ENCODE measurements at places on chromosomes 3 and 15.

- DNase-seq = no peak
These were observed 62.8 kb downstream of the CRYBG3 start for GRCh38 chr3:97884586-97885123.

- DNase-seq = no peak
These were observed 26.1 kb downstream of the STARD5 start for GRCh38 chr15:81297603-81298575.

DNA sequence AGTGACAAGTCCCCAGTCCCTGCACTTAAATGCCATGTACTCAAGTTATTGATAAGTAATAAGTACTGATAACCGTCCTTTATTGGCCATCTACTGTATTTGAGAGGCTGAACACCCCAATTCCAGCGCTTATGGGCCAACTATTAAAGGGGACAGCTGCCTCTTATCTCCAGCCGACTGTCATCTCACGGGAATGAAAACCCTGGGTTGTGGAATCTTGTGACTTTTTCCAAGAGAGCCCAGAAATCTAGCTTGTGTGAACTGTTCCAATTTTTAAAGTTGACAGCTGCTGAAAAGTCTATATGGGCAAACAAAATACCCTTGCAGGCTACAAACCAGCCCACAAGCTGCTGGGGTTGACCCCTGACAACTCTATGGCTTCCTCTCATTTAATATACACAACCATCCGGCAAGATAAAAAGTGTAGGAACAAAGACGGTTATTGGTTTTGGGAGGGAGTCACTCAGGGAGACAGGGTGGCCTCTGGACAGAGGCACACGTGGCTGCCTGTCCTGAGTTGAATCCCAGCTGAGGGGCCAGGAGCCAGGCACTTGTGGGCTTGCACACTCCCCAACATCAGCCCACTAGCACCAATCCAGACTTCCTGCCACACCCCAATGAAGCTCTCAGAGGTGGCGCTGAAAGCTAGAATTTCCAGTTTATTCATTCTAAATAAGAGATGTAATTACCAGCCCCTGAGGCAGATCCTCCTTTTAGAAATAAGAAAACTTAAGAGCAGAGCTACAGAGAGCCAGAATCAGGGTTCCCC lies 16.2 kb downstream of the SPSB4 start:
- DNase-seq = no peak

DNA sequence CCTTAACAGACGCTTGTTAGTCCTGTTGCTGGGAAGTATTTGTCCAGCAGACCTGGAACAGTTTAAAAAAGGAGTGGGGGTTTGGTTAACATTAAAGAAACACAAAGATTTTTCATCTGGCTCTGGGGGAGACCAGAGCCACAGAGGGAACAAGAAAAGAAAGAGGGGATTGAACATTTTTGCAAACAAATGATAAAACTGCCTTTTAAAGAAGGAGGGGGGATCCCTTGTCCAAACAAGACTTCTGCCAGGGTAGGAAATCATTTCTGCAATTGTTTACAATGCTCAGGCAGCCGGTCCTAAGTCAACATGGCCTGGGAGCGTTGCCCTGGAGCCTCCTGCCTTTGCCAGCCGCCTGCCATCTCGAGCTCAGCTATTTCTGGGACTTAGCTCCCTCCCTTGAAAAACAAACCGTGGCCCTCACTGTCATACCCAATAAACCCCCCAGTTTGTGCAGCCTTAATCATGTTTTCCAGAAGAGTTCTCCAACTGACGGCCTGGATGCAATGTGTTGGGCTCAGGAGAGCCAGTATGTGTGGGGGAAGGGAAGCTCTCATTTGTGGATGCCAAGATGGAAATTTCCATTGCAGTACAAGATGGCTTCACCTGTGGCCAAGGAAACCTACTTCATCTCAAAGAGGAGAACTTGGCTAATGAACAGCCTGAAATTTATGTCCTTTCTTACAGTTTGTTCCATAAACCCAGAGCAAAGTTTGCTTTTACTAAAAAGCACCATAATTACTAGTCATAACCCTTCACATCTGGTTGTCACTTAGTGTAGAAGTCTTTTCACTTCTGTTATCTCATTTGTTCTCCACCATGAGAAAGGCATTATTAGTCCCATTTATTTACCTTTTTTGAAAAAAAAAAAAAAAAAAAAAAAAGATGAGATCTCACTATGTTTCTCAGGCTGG lies 75.9 kb upstream of the RNU6-1 start:
- peak; percentile 51 for DNase-seq

- no peak for DNase-seq
These were observed 3.0 kb upstream of the GCSAM start for GRCh38 chr3:112136046-112136445.

- DNase-seq = no peak
These were observed 7.7 kb downstream of the CHAC1 start for GRCh38 chr15:40960925-40961324.

GRCh38 chr3:21750831-21751391 lies at the start of gene ZNF385D:
Gene ZNF385D (minus strand): TSS chr3:21751210. CDS start chr3:21750916, 294 bp downstream.
- no peak for DNase-seq

DNA sequence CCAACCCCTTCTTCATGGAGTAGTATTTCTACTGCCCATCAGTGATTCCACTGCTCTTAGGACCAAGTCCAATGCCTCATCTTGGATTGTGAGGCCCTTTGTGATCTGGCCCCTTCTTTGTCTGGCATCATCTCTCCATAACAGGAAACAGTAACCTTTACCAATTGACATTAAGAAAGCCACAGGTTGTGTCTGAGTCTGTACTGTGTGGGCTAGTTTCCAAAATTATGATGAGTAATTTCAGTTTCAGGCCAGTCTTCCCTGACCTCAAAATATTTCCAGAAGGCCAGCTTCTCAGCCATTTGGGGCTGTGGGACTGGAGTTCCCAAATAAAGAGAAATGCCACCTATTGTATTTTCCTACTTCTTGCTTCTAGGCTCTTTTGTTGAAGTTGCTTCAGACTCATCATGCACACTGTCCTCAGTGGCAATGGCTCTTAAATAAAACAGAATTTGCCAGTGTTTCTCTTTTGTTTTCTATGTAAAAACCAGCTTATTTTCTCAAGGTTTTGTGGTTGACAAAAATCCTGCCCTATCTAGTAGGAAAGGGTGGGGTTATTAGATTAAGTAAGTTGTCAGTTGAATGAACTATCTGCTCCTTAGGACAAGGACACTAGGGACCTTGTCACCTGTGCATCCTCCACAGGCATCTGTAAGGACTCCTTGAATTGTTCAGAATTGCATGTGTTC lies 47.0 kb upstream of the ACKR4 start:
- no peak for DNase-seq

DNA sequence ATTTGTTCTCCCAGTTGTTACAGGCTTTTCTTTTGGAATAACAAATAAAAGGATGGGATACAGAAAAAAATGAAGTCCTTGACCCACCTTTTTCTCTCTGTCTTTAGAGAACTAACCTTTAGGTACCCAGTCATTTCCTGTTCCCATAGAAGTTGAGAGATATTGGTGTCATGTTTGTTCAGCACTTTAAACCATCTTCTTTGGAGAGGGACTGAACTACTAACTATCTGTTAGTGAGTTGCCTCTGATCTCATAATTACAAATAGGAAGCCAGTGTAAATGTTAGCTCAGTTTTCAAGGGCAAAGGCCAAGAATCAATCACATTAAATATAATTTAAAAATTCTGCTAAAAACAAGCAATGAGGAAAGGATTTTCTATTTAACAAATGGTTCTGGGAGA lies 72.9 kb upstream of the DCBLD2 start:
- DNase-seq = no peak

GRCh38 chr15:68833700-68834331 lies 13.1 kb upstream of the ANP32A start:
- no peak for DNase-seq

GRCh38 chr3:16993227-16993626 lies 108.5 kb downstream of the PLCL2 start:
- DNase-seq = no peak

GRCh38 chr3:126065876-126066275 lies 18.0 kb downstream of the SLC41A3 start:
- no peak for DNase-seq

- DNase-seq = no peak
These were observed 879.3 kb downstream of the ROBO2 start for GRCh38 chr3:77919244-77919643.

- no peak for DNase-seq
These were observed 3.5 kb downstream of the CSK start for GRCh38 chr15:74785194-74786032.

GRCh38 chr15:101481917-101482525 lies 7.5 kb downstream of the PCSK6 start:
- DNase-seq = no peak

DNA sequence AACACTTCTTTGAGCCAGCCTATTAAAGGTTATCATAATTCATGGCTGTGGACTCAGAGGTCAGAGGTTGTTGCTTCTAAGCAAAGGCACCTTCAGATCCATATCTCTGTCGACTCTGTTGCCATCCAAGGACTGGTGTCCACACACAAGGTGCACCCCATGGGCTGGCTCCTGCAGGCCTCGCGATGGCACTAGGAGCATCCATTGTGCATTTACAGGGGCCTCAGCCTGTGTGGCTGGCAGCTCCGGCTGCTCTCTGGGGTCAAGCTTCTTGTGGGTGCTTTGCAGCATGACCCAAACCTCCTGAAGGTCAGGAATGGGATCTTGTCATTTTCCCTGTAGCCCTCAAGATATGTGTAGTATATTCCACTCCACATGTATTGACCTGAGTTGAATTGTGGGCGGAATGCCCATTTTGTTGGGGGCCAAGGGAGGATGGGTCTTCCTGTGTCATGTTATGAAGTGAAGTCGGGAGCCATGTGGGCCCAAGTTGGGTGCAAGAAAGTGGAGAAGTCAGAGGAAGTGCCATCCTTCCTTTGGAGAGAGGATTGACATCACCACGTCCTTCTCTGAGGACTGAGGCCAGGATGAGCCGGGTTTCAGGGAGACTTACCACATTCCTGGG lies 43.9 kb downstream of the CHDH start:
- DNase-seq = no peak

DNA sequence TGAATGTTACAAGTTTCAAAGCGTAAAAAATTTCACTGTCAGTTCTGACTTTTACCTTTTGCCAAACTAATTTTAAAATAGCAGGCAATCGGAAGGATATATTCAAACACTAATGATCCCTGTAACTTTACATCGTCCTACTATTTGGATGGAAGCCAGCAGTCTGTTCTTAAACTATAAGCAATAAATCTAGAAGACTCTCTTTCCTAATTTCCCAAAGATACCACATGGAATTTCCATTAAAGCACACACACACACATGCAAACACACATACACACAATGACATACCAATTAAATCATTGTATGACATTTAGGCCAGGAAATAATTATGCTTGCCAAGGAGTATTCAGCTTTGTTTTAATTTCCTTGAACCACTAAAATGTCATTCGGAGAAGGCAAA lies 32.0 kb downstream of the IL17RD start:
- no peak for DNase-seq

DNA sequence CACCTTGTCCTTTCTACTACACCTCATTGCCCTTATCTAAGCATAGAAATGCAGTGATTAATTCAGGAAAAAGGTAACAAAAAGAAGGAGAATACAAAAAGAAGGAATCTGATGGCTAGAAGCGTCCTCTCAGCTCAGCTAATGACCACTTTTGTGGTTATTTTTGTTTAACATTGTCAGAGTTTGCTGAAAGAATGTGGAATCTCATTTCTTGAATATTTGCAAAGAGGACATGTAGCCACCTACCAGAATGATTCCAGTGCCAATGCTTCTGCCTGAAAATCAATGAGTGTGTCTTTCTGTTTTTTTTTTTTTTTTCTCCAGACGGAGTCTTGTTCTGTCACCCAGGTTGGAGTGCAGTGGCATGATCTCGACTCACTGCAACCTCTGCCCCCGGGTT lies 24.5 kb downstream of the NANOGP8 start:
- no peak for DNase-seq

DNA sequence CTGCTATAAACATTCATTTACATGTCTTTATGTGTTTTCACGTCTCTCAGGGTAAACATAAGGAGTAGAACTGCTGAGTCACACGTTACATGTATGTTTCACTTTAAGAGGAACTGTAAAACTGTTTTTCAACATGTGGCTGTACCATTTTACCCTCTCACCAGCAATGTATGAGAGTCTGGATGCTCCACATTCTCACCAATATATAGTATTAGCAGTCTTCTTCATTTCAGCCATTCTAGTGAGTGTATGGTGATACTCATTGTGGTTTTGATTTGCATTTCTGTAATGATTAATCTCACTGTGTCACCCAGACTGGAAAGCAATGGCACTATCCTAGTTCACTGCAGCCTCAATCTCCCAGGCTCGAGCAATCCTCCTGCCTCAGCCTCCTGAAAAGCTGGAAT lies 37.1 kb downstream of the PHC3 start:
- no peak for DNase-seq

DNA sequence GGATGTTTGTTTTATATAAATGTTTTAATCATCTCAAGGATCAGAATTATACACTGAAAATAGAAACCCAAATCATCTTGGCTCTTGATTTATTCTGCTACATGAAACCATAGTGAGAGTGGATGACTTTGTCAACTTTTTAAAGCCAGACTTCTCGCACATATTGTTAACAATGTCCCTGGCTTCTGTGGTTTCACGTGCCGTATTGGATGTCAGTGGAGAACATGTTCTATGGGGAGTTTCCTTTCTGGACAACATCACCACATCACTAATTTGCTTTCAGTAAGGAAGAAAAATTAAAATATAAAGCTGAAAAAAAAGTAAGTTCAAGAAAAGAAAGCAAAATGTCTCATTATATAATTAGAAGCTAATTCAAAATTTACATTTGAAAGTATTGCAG lies 297.1 kb upstream of the MME start:
- no peak for DNase-seq

GRCh38 chr3:171347301-171348039 lies 112.7 kb downstream of the TNIK start:
- DNase-seq = peak; percentile 46

DNA sequence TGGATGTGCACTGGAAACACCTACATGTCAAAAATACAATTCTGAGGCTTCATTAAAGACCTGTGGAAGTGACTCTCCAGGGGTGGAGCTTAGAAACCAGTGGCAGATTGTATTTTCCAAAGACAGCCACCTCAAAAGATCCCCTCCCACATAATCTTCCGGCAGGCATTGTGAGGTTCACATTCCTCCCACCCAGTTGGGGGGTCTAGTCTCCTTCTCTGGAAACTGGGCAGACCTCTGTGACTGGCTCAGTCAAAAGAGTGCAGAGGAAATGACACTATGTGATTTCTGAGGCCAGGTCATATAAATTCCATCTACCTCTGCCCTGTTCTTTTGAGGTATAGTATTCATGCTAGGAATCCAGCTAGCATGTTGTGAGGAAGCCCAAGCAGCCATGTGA lies 1.9 kb upstream of the CFAP92 start:
- no peak for DNase-seq

DNA sequence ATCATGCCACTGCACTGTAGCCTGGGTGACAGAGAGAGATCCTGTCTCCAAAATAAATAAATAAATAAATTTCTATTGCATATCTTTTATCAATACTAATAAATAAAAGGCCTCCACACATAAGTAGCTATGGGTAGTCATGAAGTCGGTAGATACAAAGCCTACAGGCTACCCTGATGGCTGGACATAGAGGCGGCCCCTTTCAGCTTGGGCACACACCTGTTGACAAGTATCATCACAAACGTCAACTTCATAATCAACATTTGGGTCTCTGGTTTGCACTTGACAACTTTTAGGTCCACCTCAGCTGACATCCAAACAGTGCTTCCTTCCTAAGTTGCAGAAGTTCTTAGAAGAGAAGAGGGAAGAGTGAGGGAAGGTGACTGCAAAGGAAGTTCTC lies 53.4 kb downstream of the ITGA11 start:
- no peak for DNase-seq

- no peak for DNase-seq
These were observed 139.2 kb downstream of the ATP8B4 start for GRCh38 chr15:49979705-49980382.

- peak; percentile 88 for DNase-seq
These were observed 70.9 kb downstream of the IGSF11 start for GRCh38 chr3:118963711-118964110.
